Activated naive CD4-positive, alpha-beta T cell treated with anti-CD3 and anti-CD28 coated beads for 36 hours (primary cell): ENCODE measurements at places on chromosomes 7 and 10.

DNA sequence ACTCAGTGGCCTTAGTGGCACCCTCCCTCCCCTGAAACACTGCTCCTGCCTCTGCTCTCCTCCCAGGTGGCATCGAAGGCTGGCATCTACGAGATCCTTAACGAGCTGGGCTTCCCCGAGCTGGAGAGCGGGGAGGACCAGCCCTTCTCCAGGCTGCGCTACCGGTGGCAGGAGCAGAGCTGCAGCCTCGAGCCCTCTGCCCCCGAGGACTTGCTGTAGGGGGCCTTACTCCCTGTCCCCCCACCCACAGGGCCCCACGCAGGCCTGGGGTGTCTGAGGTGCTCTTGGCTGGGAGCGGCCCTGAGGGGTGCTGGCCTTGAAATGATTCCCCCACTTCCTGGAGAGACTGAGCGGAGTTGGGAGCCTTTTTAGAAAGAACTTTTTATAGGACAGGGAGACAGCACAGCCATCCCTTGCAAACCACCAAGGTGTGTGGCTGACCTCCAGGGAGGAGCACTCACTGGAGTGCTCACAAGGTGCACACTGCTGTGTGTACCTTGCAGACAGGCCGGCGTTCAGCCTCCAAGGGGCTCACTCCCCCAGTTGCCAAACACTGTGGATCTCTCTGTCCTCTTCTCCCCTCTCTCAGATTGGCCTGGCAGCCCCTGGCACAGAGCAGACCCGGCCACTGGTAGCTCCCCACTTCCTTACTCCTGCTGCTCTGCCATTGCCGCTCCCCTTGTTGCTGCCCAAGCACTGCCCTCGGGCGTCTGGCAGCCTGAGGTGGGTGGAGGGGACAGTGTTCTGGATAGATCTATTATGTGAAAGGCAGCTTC, 35.8 kb downstream of the PRF1 start:
- DNase-seq, result no peak

DNA sequence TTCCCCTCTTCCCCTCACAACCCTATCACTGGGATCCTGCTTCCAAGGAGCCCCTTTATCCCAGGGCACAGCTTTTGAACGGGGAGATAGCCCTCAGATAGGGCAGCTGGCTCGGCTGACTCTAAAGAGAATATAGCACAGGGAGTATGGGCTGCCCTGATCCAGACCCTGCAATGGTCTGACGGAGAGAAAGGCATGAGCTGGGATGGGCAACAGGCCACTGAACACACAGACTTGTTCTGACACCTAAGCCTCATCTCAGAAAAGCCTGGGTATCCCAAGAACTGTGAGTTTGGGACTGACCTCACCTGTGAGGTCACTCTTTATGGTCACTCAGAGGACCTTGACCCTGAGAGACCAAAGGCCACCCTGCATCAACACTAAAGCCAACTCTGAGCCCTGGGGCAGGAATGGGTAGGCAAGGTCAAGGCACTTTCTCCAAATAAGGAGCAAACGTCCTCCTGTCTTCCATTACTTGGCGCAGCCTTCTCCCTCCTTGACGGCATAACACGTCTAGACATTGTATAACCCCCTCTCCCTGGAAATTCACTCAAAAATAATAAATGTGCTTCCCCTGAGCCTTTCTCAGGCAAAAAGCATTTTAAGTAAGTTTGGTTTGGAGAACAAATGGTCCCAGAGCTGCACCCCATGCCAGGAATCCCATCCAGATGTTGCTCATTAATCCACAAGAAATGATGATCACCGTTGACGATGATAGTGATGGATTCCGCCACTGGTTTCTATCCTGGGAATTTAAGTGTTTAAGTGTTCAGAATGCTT, 8.2 kb upstream of the LRRC18 start:
- DNase-seq, result no peak

GRCh38 chr10:26491276-26491675, 53.1 kb downstream of the APBB1IP start:
- no peak for DNase-seq

DNA sequence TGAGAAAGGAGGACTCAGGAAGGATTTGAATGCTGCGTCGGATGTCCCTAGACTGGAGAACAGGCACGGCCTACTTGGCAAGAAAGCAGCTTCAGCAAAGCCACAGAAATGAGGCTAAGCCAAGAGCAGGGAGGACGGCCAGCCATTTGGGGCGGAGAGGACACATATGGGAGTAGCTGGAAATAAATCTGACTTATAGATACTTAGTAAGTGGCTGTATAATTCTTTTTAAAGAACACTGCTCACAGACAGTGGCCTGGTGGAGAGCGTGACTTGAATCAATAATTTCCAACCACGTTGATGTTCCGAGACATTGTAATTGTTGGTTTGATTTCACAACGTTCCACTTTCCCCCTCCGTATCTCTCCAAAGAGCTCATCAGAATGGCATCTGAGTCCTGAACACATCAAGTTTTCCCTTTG, 67.7 kb upstream of the JCAD start:
- DNase-seq, result no peak

GRCh38 chr10:4883079-4883739, 57.2 kb downstream of the AKR1E2 start:
- no peak for DNase-seq

DNA sequence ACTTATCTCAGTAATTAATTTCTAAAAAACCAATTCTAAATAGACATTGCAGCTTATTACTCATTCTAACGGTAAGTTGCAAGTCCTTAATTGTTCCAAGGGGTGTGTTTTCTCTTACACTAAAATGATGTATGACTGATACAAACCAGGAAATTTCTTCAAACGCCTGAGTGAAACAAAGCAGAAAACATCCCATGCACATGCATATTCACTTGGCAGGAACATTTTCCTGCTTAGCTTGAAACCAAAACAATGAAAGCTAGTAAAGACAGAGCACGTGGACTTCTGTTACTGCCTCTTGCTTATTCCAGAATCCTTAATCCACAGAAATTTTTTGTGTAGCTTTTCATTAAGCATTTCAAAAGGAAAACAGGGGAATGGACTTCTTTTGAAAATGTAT, 187.7 kb downstream of the MTERF1 start:
- no peak for DNase-seq

- DNase-seq, result no peak
These were observed 164.8 kb upstream of the PRSS58 start for GRCh38 chr7:142422621-142423020.
